NCI-H1694 (cell line): ENCODE measurements at places on chromosomes 12 and 14.
A peak's percentile ranks its signal among the peaks of the same experiment; 100 is the strongest.

DNA sequence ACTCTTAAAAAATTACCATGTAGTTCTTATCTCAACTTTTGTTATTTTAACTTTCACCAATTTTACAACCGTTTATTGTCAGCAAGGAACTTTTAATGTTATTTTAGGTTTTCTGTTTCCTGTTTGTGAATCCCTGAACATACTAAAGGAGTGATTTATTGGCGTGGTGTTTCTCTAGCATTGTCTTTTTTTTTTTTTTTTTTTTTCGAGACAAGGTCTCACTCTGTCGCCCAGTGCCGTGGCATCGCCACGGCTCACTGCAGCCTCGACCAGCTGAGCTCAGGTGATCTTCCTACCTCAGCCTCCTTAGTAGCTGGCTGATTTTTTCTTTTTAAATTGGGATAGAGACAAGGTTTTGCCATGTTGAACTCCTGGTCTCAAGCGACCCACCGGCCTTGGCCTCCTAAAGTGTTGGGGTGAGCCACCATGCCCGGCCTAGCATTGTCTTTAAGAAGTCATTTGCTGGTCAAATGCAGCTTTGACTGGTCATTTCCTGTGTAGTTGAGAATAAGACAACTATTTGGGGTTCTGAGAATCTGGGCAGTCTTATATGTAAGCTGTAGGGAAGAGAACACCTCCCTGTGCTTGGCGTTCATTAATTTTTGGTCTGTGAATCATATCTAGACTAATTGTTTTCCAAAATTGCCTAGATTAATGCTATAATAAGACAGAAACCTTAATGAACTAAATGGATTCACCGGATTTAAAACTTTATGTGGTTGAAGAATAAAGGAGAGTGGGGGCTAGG, 2.1 kb downstream of the WASHC4 start:
- no peak for DNase-seq

GRCh38 chr12:130683811-130684210, 32.3 kb downstream of the RIMBP2 start:
- no peak for DNase-seq

GRCh38 chr14:104424406-104425072, 155.0 kb upstream of the C14orf180 start:
- DNase-seq, result peak; percentile 100

DNA sequence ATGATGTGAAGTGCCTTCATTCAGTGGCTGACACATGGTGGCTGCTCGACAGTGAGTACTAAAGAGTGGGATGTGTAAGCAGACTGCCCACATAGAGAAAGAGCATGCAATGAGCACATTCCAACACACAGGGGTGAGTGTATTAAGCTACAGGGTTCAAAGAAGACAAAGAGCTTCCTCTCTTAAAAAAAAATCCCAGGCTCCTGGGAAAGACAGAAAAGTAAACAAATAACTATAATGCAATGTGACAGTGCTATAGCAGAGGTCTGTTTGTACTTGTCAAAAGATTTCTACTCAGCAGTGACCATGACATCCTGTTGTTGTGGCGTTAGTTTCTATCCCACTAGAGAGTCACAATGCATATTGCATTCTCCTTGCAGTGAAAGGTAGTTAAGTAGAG, 12.4 kb upstream of the PCNX1 start:
- DNase-seq, result no peak

GRCh38 chr12:115043079-115043478, 359.1 kb upstream of the TBX3 start:
- no peak for DNase-seq

- no peak for DNase-seq
Observed at GRCh38 chr14:105203701-105204100, 22.6 kb upstream of the NUDT14 start.

DNA sequence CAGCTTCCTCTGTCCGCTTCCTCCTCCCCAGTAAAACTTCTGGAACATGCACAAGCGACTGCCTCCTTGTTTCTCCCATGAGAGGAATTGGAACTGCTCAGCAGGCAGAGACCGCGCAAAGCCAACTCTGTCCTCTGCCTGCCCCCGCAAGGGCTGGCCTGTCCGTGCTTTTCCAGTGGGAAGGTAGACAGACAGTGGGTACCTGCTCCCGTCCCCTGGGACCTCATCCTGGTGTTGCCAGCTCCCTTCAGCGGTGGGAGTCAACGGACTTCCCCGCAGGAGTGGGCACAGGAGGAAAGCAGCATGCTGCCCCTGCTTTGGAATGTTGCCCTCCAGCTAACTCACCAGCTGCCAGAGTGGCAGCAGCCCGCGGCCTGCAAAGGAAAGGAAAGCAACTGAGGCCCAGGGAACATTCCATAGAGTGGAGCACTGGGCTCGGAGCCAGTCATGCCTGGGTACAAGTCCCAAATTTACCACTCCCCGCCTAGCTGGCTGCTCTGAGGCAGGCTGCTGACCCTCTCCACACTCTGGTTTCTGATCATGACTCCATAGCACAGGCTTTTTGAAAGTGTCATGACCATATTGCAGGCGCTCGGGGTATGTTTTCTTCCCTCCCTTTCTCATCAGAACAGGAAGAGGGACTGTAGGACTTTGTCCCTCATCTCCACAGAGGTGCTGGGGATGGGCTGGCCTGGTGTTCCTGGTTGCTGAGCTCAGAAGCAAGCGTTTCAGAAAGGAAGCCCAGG, 89.2 kb upstream of the CLMN start:
- DNase-seq, result no peak

GRCh38 chr12:43396671-43397070, 155.3 kb downstream of the ADAMTS20 start:
- no peak for DNase-seq
